ENCODE measurements at places on chromosomes 3 and 15.

GRCh38 chr15:50066666-50067065, 52.4 kb downstream of the ATP8B4 start:
- no peak for DNase-seq

- DNase-seq = no peak
These were observed 1.5 kb upstream of the FBXL22 start for GRCh38 chr15:63595688-63596087.

GRCh38 chr3:197296545-197296944, 1.9 kb downstream of the DLG1 start:
- DNase-seq = no peak

- no peak for DNase-seq
These were observed 5.6 kb upstream of the ISLR2 start for GRCh38 chr15:74124759-74125158.

DNA sequence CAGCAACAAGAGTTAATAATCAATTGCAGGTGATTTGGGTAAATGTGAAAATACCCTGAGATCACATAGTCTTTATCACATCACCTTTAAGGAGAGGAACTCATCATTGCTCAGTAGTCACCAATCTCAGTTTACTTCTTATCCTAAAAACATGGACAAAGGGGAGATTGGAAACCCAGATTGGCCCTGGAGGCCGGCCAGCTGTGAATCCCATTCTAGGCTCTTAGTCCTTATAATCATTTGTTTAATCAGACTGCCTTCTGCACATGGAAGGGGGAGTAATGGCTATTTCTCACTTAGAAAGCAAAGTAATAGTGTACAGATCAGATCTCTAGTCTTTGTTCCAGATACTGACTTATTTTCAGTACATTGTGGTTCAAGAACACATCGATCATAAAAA, 37.2 kb upstream of the CPB1 start:
- no peak for DNase-seq

DNA sequence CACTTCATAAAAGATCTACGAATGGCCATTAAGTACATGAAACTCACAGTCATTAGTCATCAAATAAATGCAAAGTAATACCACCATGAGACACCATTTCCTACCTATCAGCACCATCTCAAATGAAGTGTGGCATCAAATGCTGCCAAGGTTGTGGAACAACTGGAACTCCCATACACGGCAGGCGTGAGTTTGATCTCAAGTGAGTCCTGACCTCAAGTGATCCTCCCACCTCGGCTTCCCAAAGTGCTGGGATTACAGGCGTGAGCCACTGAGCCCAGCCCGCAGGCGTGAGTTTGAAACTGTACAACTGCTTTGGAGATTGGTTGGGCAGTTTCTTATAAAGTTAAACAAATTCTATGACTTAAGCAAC, 28.8 kb upstream of the HDAC11 start:
- no peak for DNase-seq

GRCh38 chr3:171462224-171462623, 2.0 kb upstream of the TNIK start:
- DNase-seq = no peak

- DNase-seq = no peak
These were observed 23.1 kb downstream of the ALPK3 start for GRCh38 chr15:84840255-84840654.

- no peak for DNase-seq
These were observed 376.5 kb downstream of the TBL1XR1 start for GRCh38 chr3:176820764-176821163.

DNA sequence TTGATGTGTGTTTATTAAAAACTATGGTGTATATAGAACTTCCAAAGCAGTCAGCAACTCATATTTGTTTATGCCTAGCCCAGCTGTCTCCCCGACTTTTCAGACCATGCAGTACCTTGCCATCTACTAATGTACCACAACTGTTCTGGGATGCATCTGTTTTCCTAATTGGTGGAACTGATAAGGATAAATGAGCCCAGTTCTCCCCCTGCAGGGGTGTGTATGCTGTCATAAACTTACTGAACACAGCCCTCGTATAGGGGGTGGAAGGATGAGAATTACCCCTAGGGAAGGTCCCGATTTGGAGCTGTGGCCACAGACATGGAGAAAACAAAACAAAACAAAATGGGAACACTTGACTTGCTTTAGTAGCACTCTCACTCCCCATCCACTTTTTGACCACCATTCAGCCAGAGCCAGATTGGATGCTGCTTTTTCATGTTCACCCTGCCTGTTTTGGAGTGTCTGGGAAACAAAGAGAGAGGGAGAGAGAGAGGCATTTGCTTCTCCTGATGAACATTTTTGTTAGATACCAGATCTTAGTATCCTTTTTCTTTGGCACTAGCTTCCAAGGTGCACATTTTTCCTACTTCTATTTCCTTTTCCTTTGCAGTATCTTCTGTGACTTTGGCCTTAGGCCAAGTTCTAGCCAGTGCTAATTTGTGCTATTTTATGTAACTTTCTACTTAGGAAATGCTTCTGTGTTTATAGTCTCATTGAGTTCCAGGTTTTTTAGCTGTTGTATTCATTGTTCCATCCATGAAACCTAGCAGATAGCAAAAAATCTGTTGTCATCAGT, 29.1 kb downstream of the CADM2 start:
- DNase-seq = no peak
